NCI-H526 (cell line): ENCODE measurements at places on chromosomes 12 and 14.
A peak's percentile ranks its signal among the peaks of the same experiment; 100 is the strongest.

DNA sequence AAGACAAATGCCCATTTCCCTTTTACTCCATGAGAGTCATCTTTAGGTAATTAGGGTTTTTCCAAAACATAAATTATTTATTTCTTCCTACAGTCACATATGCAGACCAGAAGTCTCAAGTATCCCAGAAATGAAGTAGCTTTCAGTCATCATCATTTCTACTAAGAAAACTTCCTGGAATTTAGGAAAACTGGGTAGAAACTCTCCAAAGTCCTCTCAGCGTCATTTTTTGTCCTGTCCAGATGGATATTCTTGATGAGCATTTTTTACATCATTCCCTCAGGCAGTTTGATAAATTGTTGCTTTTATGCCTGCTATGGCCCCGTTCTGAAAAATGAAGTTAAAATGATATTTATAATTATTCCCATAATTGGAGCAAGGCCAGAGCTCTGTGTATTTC, 93.9 kb upstream of the DCN start:
- DNase-seq, result no peak

- no peak for DNase-seq
Measured at GRCh38 chr12:29582146-29582545, 84.7 kb upstream of the OVCH1 start.

DNA sequence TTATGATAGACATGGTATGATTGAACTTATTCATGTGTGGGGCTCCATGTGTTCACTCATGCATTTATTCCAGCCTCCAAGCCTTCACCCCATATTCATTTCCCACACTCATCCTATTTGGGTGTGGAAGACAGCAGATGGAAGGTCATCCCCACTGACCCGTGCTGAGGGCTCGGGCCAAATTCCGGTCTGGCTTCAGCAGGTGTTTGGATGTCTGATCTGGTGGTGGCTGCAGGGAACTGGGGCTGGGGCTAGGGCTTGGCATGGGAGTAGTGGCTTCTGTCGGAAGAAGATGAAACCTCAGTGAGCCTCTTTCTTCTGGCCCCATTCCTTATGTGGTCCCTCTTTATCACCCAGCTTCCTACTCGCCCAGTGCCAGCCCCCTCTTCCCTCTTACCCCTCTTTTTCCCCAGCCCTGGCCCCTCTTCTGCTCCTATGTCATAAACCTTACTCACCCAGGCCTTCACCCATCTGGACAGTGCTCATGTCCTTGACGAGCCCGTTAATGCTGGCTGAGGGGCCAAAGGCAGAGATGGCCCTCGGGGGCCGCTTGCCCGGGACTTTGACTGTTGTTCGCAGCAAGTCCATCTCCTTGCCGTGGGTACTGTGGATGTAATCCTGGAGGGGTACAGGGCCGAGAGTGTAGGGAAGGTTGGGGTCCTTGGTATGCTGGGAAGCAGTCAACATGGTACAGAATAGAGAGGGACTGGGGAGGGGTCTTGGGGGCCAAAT, 8.0 kb downstream of the AGAP2 start:
- DNase-seq, result no peak

DNA sequence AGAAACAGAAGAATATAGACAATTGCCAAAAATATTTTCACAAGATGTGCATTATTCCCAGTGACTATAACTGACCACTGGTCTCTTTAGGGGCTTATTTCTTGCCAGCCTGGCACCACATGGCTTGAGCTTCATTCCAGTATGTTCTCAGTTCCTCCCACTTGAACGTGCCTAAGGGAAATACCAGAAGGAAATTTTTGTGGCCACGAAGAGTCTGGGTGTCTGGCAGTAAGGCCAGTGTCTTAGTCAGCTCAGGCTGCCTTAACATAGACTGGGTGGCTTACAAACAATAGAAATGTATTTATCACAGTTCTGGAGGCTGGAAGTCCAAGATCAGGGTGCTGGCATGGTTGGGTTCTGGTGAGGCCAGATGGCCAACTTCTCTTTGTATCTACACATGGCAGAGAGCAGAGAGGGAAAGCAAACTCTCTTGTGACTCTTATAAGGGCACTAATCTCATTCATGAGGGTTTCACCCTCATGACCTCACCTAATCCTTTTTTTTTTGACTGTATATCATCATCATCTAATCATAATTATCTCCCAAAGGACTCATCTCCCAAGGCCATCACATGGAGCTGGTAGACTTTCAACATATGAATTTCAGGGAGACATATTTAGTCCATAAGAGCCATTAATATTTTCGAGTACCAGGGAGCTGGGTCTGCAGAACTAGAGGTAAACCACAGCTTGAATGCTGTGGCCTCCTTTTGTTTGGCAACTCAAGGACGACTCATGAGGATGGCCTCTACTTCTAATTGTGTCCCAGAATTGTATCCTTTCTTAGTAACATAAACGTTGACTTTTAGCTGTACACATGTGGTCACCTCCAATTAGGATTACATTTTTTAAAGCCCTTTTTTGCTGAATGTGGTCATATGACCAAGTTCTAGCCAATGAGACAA, 5.1 kb upstream of the SMOC1 start:
- DNase-seq, result no peak

DNA sequence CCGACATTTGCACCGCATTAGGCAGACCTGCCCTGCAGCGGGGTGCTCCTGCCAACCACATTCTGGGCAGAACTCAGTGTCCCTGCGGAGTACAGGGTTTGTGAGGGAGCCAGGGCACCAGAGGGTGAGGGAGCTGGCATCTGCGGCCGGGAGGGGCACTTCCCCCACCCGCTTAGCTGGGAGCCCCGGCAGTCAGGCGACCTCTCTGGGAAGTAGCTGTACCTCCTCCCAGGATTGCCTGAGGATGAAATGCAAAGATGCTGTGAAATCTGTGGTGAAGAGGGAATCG, 58.6 kb downstream of the ANKRD9 start:
- no peak for DNase-seq

DNA sequence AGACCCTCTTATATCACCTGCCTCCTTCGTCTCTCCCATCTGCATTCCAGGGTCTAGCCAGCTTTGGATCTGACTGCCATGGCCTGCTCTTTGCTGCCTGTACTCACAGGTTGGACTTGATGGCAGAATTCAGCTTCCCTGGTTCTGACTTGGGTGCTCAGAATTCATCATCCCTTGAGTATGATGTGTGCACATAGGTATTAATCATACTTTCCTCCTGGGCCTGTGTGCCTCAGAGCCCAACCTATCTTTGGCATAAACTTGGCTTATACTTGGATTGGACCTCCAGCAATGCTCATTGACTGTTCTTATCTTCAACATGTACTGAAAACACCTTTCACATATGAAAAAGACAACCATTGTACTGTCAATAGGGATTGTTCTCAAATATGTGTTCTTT, 70.7 kb upstream of the LMNTD1 start:
- no peak for DNase-seq

DNA sequence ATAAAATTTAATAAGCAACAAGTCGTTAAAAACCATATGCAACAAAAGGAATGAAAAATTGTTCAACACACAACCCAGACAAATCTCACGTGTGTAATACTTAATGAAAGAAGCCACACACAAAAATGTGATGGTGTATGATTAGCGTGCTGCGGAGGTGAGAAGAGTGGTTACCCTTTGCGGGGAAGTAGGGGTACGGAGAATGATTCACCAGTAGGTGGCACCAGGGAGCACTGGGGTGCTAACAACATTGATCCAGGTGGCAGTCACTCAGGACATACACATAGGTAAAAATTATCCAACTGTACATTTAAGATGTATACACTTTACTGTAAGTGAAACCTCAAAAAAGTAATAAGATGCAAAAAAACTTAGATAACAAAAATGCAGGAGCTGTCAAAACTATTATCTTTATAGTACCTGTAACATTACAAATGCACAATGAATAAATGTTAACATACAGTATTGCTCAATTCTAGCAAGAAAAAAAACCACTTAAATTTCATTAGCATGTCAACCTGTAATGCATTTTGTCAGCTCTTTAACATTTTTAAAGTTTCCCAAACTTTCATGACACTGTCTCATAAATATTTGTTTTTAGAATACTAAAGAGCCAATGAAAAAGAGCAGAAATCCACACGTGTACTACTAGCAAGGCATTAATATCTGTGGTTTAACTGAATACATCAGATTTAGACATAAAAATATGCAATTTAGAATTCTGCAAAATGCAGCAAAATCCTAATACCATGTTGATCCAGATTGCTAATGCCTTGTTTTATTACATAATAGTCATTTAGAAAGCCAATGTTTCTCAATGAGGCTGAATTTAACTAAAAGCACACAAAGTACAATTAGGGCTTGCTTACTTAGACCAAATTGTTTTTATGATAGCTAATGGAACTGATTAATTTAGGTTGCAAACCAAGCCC, 46.7 kb downstream of the TMCC3 start:
- no peak for DNase-seq

DNA sequence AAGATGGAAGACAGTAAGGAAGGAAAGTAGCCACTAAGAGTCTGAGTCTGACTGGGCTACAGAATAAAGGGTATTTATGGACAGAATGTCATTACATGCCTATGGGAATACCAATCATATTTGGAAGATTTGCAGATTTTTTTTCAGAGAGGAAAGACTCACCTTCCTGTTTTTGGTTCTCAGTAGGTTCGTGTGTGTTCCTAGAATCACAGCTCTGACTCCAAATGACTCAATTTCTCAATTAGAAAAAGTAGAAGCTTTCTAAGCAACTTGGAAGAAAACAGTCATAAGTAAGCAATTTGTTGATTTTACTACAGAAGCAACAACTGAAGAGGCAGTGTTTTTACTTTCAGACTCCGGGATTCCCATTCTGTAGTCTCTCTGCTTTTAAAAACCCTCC, 15.4 kb upstream of the PAPLN start:
- DNase-seq, result no peak

- DNase-seq, result no peak
Measured at GRCh38 chr14:89239023-89239422, 178.0 kb downstream of the FOXN3 start.

- DNase-seq, result no peak
Measured at GRCh38 chr12:31589598-31589903, 1.4 kb downstream of the DENND5B start.

- no peak for DNase-seq
Measured at GRCh38 chr14:59918824-59919569, 947 bp upstream of the LRRC9 start.

- DNase-seq, result no peak
Measured at GRCh38 chr12:109752117-109753053, 38.8 kb downstream of the FAM222A start.

- no peak for DNase-seq
Measured at GRCh38 chr12:1091350-1091749, 100.3 kb downstream of the ERC1 start.

GRCh38 chr12:27951898-27952297, 20.6 kb downstream of the PTHLH start:
- no peak for DNase-seq

GRCh38 chr12:130818635-130819576, 20.1 kb downstream of the STX2 start:
- peak; percentile 73 for DNase-seq

DNA sequence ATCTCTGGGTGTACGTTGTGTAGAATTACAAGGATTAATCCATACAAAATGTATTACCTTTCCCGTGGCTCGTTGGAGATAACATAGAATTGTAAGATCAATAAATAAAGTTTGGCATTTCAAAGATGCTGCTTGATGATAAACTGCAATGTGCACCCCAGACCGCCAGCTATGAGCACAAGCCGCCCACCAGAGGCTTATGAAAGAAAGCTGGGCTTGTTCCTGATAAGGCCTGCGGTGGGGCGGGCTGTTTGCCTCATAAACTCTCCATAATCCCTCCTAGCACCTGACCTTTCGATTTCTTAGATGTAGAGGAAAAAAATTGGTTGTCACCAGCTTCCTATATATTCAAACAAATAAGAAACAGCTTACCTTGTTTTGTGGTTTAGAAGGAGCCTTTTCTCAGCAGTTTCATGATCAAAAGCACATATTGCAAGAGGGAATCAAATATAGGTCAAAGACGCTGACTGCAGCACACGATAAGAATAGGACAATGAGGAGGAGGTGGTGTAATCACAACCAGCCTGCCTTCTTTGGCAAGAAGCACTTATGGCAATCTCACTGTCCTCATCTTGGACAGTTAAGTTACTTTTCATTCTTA, 293.6 kb downstream of the RMST start:
- DNase-seq, result no peak

DNA sequence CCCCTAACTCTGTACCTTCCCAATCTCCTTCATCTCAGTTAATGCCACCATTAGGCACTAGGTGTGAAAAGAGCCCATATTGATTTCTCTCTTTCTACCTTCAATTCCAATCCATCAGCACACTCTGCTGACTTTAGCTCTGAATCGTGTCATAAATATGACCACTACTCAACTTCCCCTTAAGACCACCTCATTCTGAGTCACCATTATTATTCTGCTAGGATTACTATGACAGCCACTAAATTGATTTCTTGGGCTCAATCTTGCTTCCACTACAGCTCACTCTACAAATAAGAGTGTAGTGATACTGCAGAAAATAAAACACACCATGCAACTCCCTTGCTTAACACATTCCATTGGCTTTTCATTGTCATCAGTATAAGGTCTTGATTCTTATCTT, 1449.0 kb upstream of the FLRT2 start:
- DNase-seq, result no peak

DNA sequence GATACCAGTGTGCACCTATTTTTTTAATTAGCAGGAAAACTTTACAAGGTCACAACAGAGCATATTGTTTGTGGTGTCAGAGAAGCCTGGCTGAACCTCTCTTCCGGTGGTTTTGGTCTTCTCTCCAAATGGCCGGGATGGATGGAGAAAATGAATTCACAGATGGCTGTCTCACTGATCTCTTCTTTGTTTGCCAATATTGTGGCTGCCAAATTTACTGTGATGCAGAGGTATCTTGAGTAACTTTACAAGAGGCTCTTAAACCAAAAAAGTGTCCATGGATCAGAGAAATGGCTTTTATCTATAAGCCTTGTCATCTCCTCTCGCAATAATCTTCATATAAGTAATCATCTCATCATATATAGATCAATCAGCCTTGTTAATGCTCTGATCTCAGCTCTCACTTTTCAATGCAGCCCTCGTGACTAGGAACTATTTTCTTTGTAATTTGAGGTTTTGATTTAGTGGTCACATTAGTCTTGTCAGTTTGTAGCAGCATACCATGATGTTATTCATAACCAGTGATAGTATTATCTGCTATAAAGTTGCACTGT, 308.1 kb downstream of the EGLN3 start:
- DNase-seq, result no peak

GRCh38 chr12:58540480-58541299, 379.6 kb downstream of the LRIG3 start:
- DNase-seq, result peak; percentile 94

DNA sequence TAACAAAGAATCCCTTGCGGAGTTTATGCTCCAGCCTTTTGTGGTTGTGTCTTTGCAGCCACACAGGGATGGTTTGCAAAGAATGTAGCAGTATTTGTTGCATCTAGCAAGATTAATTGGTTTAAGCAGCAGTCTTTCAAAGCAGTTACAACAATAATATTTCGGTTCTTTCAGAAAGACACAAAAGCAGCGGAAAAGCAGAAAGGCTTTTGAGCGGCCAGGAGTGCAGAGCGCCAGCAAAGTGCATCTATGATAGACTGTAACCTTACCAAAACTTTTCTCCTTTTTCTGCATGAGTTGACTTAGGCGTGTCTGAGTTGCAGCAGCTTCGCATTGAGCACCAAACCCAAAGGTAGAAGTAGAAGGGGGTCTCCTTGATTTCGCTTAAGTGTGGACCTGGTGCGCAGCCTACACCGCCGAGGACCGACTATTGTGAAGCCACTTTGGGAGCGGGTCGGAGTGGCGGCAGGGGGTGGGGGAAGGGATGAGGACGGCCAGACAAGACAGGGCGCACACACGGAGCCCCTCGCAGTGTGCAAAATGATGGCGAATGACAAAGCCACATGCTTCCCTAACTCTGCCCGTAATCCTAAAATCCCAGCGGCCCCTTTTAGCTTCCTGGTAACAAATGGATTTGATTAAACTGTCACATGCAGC, 1.2 kb downstream of the LMO3 start:
- DNase-seq, result no peak

GRCh38 chr14:53295985-53296582, 143.0 kb upstream of the DDHD1 start:
- peak; percentile 61 for DNase-seq
